Stimulated activated CD8-positive, alpha-beta memory T cell treated with anti-CD3 and anti-CD28 coated beads, Interleukin-7, amount 100 ng/mL, for 1 hour (primary cell): ENCODE measurements at places on chromosomes 4 and X.

DNA sequence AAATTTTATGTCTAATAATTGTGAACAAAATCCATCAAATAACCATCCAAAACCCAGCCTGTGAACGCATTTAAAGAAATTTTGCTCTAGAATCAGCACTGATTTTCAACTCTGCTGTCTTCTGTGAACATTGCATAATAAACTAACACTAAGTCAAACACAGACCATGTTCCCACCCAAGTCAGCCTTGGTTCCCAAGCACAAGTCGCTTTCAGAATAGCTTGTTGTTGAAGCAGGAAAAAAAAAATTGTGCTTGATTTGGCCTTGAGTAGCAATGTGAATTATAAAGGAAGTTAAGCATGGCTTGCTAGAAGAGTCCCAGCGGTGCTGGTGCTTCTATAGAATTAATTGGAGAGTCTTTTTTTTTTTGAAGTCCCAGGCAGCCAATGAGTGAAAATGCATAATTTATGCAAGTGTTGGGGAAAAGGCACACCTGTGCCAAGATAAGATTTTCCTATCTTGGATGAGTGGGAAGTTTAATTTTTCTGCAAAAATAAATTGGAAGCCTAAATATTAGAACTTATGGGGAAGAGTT is 42.1 kb downstream of the HHIP start:
- DNase-seq = no peak

DNA sequence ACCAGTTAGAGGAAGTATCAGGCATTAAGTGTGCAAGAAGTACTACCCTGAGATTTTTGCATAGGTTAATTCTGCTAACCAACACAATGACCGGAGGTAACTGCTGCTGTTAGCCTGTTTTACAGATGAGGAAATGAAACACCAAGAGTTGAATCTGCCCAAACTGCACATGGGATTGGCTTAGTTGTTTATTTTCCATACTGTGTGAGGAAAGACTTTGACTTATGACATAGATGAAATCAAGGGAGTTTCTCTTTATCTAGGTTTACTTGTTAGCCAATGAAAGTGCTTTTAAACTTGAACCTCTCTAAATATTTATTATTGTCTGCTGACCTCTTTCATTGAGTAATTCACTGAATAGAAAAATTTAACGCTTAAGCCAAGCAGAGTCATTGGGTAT is 10.3 kb downstream of the GUCY1B1 start:
- DNase-seq = no peak

- DNase-seq = no peak
Observed at GRCh38 chr4:135316266-135316779, 1114.7 kb upstream of the PABPC4L start.

- no peak for DNase-seq
Observed at GRCh38 chrX:66914080-66914479, 275.2 kb upstream of the EDA2R start.

- no peak for DNase-seq
Observed at GRCh38 chr4:152961773-152962115, 25.6 kb downstream of the FHDC1 start.

GRCh38 chr4:113472864-113473263 is 288.7 kb downstream of the CAMK2D start:
- DNase-seq = no peak

- DNase-seq = no peak
Observed at GRCh38 chrX:71301195-71301924, at the start of gene ITGB1BP2. Gene ITGB1BP2 (plus strand): TSS chrX:71301750. CDS start chrX:71301807, 57 bp downstream.

GRCh38 chr4:83862471-83862870 is 326.6 kb downstream of the GPAT3 start:
- no peak for DNase-seq

DNA sequence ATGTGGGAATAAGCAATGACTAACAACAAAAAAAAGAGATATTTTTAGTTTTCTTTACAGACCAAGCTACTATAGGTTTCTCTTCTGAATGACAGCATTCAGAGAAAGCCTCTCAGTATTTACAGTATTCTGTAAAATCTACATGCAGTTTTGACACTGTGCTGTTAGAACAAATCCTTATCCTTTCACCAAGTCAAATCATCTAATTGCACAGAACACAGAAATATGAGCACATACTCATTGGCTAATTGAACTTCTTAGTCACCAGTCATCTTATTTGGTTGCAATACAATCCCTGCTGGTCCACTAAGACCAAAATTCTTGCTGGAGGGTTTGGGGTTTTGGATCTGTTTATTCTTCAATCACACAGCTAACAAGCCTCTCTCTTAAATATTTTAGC is 5.7 kb downstream of the ACOT9 start:
- DNase-seq = no peak

GRCh38 chr4:56512166-56512565 is 6.6 kb downstream of the ARL9 start:
- no peak for DNase-seq

DNA sequence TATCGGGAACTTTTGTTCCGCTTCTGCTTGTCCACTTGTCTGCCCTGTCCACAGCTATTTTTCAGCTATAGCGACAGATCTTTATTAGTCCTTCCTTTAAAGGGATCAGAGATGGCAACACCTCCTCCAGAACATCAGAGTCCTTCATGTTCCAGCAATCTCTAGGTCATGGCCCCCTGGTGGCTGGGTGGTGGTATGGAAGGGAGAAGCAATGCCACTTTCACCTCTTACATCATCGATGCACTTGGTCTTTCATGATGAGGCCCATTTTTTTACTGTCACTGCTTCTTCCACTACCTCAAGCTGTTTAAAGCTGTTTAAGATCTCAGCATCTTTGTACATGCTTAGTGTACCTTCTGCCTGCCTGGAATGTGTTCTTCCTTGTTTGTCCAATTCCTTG is 106.7 kb downstream of the ARHGAP6 start:
- DNase-seq = peak; percentile 6

GRCh38 chrX:133171962-133172708 is 46.0 kb downstream of the TFDP3 start:
- DNase-seq = no peak

DNA sequence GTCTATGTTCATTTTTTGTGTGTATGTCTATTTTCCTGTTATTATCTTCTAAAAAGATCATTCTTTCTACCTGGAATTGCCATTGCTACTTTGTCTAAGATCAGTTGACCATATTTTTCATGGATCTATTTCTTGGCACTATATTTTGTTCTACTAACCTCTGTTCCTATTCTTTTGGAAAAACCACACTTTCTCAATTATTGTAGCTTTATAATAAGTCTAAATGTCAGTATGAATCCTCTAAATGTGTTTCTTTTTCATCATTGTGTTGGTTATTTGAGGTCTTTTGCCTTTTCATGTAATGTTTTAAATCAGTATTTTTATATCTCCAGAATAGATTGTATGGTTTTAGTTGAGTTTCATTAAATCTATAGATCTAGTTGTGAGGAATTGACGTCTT is 798.3 kb downstream of the FAT4 start:
- no peak for DNase-seq
